ENCODE measurements at places on chromosomes 4 and X.

DNA sequence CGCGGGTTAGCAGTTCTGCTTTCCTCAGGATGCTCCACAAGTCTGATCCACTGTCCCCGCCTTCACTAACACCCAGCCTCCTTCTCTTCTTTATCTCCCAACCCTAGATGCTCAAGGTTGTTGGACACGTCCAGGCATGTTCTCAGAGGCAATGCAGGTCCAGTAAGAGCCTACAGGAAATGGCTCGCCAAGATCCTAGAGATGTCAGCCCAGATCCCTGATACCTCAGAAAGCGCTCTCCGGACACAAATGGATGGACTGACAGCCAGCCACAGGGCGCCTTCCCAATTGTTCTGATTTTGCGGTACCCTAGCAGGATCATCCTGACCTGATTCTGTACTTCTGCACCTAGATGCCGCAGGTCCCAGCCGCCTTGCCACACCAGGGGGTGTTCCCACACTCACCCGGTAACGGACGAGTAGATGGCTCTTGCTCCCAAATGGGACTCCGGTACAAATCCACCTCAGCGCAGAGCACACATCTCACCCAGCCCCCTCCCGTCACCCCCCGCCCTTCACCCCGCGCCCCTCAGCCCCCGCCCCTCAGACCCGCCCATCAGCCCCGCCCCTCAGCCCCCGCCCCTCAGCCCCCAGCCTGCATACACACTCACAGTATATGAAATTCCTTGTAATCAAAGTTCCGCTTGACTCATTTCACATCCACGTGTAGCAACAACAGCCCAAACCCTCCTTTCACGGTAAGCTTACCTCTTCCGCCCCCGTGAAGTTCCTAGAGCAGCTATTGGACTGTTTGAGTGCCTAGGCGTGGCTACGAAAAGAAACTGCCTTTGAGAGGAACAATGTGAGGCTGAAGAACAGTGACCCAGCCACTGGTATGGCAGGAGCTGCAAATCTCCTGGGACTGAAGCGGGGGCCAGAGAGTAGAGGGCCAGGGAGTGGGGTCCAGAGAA, at the start of gene EDA2R:
Gene EDA2R (minus strand): TSS at position 488 of the 910 bp plus-strand sequence. CDS start 23,058 bp downstream, outside the sequence.
- no peak for DNase-seq

DNA sequence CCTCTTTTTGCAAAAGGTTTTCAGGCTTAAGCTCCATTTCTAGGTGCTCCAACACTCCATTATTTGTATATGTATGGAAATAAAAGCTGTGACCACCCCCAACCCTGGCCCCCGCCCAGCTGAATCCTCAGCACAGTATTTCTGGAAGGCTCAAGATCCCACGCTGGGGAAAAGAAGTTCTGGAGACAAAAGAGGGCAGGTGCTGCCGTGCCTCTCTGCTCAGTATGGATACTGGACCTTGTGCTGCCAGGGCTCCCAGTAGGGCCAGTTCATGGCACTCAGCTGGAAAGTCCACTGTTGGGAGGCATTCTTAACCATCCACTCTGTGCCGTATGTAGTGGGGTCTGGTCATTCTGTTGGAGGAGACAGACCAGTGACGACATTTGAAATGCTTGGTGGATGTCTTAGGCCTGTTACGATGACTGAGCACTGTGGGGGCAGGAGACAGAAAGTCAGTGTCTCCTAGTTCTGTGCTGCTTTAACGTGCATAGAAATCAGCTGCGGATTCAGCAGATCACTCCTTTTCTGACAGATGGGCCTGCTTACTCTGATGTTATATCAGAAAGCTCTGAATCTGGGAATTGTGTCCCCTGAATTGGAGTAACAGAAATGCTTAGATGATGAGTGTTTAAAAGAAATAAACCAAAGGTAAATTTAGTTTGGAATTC, 48.4 kb upstream of the MSANTD1 start:
- DNase-seq, result no peak

DNA sequence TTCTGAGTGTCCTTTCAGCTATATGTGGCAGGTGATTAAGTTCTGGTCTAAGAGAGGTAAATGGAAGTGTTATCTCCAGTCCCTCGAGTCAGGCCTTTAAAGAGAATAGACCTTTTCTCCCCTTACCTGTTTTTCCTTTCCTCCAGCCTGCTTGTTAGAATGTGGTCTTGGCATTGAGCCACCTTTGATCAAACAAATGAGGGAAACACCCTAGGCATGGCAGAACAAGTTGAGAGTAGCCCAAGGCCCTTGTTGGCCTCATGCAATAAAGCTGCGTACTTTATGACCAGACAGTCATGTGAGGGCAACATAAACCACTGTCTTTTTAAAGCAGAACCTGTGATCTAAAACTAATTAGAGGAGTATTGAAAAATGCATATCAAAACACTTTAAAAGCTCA, 13.2 kb upstream of the IL13RA2 start:
- DNase-seq, result no peak

GRCh38 chr4:74545448-74545847, 100.5 kb downstream of the AREG start:
- no peak for DNase-seq

DNA sequence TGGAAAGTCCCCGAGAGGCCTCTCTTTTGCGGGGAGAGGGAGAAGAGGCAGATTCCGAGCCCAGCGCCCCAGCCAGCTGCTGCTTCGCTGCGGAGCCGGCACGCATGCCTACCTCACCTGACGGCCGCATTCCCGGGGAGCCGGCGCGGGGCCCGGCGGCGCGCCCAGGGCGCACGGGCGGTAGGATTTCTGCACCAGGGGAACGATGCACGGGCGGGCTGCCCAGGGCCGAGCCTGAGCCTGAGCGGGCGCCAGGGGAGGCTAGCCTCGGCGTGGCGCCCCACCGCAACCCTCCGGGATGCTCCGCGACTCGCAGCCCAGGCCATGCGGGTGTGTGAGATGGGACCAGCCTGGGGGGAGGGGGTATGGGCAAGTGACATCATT, 81.3 kb upstream of the SCML1 start:
- no peak for DNase-seq

- no peak for DNase-seq
These were observed 79.4 kb upstream of the SPRY1 start for GRCh38 chr4:123317211-123317610.

- no peak for DNase-seq
These were observed 9.4 kb downstream of the ARHGAP10 start for GRCh38 chr4:147741190-147741788.

- no peak for DNase-seq
These were observed 28.3 kb downstream of the ENOPH1 start for GRCh38 chr4:82458729-82459128.

- DNase-seq, result no peak
These were observed 1.8 kb downstream of the ADAM29 start for GRCh38 chr4:174919886-174920423.

DNA sequence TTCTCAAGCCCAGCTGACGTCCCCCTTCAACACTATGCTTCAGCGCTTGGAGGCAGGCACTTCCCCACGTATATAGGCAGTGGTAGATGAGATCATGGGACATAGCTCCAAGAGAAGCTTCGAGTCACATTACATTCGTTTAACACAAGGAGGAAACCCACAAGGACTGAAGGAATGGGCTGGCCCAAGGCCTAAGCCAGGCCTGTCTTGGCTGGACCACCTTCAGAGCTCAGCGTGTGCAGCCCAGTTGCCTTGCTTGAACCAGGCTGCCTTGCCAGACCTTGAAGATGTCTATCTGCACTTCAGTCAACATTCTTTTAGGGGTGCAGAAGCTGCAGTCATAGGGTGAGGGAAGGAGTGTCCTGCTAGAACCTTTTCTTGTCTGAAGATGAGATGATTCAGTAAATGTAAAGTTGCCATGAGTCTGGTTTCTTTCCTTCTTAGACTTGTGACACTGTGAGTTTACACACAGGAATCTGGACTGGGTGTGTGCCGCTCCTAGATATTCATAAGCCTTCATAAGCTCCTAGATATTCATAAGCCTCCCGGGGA, 144.1 kb upstream of the RBPJ start:
- DNase-seq, result no peak

GRCh38 chr4:138611721-138612120, 369.6 kb upstream of the SLC7A11 start:
- DNase-seq, result no peak

DNA sequence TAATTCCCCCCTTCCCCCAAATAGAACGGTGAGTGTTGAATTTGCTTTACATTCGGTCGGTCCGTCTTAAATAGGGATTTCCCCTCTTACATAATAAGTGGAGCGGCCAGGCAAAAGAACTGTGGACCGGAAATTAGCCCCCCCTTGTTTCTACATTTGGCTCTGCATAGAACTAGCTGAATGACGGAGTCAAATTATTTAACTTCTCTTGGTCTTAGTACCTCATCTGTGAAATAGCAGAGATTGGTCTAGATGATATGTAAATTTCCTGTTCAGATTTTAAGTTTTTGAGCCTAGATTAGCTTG, 1.3 kb downstream of the SPATA18 start:
- no peak for DNase-seq

- DNase-seq, result no peak
These were observed 59.8 kb downstream of the ARSJ start for GRCh38 chr4:113919611-113920010.

GRCh38 chr4:107299646-107300045, 263.5 kb upstream of the DKK2 start:
- DNase-seq, result no peak

DNA sequence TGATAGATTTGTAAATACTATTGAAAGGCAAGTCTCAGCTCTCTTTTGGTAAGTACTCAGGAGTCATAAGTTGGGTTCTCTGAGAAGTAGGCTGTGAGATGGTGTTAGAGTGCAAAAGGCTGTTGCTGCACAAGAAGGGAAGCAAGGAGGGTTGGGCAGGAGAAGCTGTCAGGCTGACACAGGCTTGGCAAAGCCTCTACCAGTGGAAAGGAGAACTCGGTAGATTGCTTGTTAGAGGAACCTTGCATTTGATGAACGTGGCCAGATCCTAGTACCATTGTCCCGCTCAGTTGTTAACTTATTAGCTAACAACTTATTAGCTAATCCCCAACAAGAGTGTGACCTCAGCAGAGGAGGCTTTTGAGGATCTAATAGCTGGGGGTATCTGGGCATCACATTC, 449.3 kb upstream of the BOD1L1 start:
- no peak for DNase-seq

- no peak for DNase-seq
These were observed 51.2 kb downstream of the TMEM144 start for GRCh38 chr4:158261480-158261879.
